ENCODE measurements at places on chromosomes 6 and 20.

DNA sequence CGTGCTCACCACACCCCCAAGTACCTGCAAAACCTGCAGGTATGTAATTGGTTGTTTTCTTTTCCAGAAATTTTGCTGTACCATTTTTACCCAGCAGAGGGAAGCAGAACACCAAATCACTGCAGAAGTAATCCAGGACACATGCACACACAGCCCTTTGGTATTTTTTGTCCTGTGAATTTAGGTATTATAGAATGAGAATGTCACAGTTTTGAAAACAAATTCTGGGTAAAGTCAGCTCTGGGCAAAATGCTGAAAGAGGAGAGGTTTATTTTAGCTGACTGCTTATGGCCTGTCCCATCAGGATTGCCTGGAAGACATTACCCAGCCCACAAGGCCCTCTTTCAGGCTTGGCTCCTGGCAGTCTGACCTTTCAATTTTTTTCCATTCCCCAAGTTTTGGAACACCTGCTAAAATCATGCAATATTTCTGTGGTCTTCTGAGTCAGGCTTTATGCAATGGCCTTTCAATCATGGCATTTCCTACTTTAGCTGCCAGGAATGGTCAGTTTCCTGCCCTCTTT is 3.5 kb upstream of the EFHC1 start:
- DNase-seq, result no peak

DNA sequence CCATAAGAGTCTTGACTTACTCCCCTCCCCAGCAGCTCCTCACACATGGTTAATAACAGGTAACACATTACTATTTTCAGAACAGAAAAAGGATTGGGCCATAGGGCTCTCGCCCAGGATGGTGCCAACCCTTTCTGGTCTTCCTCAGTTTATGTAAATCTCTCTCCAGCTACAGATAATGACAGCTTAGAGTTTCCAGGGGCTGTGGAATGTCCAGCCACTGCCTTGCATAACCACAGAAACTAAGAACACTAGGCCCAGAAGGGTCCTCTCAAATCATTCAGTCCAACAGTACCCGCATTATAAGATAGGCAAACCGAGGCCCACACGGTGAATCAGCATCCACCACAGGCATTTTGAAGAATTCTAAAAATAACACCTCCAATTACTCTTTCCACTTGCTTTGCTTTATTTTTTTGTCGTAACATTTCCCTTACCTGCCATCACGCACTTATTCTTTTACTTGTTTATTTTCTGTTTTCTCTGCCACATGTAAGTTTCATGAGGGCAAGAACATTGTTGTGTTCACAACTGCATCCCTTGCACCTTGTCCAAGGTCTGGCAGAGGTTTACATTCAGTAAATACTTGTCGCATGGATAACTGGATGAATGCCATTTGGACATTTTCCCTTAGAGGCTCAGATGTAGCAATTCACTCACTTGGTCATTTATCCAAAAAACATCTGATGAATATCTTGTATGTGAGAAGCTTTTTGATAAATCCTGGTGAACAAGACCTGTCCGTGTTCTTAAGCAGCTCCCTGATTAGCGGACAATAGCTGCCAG is 6.4 kb upstream of the SDC4 start:
- DNase-seq, result no peak

GRCh38 chr6:89145956-89146717 is at the start of gene PM20D2:
PM20D2 (plus strand) TSS chr6:89146055; CDS start chr6:89146145, 90 bp downstream.
- peak; percentile 46 for DNase-seq

DNA sequence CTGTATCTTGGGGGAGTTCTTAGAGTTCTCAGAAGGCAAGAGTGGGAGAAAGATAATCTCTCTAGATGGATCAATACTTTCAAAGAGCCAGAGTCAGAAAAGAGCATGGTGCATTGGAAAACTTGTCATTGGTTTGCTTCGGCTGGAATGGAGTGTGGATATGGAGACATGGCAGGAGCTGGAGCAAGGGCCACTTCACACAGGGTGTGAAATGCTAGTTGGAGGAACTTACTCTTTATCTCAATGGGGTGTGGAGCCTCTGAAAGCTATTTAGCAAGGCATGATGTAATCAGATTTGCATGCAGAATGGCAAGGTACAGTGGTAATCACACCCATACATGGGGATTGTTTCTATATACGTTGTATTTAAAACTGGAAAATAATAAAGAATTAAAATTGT is 31.5 kb upstream of the PAQR8 start:
- DNase-seq, result no peak

- DNase-seq, result no peak
Measured at GRCh38 chr6:150541576-150541975, 58.1 kb upstream of the PLEKHG1 start.

GRCh38 chr6:159464816-159465215 is 228.2 kb downstream of the SOD2 start:
- DNase-seq, result no peak

- no peak for DNase-seq
Measured at GRCh38 chr6:139744891-139745290, 370.4 kb upstream of the CITED2 start.

DNA sequence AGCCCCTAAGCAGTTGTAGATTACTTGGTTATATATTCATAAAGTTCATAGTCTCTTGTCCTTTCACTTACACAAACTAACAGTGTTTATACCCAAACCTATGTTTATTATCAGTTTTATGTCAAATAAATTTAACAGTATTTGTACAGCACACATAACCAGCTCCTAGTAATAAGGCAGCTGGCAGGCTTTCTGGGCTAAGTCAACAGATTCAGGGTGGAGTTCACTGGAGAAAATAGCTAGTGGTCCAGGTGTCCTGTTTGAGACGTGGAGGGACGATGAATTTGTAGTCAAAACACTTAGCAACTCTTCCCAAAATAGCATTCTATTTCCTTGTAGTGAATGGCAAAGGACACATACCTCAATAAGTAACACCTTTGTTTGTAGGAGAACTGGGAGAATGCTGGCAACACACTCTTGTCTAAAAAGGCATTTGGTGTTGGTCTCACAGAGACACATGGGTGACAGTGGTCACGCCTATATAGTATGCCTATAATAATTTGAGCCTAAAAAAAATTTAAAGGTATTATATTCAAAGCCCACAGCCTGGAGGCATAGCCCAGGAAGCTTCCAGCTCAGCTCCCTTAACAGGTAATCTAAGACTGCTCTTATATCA is 156.4 kb upstream of the CARMIL1 start:
- no peak for DNase-seq

DNA sequence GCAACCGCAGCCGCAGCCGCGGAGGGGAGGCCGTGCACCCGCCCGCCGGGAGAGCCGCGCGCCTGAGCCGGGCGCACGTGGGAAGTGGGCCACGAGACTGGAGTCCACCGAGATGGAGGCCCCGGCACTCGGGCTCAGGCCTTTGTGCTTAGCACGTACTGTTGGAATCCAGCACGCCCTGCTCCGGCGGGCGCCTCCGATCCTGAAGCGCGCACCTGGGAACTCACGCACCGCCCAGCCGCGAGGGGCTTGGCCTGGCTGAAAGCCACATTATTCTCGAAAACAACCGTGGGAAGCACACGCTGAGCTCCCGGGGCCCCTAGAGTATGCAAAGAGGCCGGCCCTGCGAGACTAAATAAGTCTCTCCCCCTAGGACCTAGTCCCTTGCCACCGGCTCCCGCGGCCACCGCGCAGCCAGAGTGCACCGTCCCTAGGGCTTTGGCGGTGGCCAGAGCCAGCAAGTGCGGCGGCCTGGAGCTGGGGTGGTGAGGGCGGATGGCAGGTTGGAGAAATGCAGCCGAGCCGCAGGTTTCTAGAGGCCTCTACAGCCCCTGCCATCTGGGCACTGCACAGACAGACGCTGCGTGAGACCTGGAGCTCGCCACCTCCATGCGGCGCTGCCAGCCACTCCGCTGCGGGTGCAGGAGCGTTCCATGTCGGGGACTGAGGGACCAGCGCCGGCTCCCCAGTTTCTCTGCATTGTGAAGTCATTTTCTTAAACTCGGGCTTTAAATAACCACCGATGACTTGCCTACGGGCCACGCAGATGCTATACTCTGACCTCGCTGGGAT is 42.0 kb upstream of the LY86 start:
- peak; percentile 74 for DNase-seq

- no peak for DNase-seq
Measured at GRCh38 chr20:32263398-32263954, 14.0 kb upstream of the KIF3B start.

DNA sequence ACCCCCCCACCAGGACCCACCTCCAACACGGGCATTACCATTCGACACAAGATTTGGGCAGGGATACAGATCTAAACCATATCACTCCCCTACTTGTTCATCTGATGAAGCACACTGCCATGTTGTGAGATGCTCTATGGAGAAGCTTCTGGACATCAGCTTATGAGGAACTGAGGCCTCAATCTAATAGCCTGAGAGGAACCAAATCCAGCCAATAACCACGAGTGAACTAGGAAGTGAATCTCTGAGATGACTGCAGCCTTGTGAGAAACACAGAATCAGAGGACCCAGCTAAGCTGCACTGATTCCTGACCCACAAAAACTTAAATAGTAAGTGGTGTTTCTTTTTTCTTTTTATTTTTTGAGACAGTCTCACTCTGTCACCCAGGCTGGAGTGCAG is 21.6 kb upstream of the ZBTB2 start:
- no peak for DNase-seq

GRCh38 chr6:36781669-36782068 is 57.6 kb downstream of the CPNE5 start:
- DNase-seq, result no peak

DNA sequence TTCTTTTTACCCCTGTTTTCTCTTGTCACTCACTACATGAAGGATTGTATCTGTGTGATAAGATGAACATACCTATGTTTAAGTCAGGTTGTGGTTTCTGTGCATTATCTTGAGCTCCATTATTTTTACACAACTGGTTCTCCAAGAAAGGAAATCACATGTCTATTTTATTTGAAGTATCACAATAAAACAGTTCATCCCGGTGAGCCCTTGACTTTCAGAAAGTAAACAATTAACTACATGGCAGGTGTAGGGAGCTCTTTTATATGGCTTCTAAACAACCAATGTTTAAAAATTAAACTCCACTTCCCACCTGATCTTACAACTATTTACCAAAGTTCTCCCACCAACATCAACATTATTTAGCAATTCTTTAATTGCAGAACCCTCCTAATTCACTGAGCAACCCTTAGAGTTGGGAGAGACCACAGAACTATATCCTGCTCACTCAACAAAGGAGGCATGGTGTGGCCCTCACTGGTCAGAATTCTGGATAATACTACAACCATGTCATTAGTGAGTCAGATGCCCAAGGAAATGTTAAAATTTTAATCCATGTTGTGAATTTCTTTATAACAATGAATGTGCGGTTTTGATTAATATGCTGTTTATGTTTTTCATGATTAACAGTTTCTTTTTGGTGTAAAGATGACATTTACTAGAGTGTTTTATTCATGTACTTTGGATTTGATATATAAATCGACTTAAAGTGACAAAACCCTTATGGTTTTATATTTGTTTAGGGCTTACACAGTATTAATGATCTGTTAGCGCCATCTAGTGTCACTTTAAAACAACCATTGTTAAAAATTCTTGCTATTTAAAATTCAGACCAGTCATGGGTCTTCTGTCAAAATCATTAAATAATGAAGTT is 50.0 kb upstream of the SCGN start:
- peak; percentile 9 for DNase-seq

- DNase-seq, result no peak
Measured at GRCh38 chr6:155040901-155041650, 46.0 kb downstream of the TIAM2 start.

GRCh38 chr6:29509239-29509638 is 21.5 kb upstream of the MAS1L start:
- DNase-seq, result no peak

DNA sequence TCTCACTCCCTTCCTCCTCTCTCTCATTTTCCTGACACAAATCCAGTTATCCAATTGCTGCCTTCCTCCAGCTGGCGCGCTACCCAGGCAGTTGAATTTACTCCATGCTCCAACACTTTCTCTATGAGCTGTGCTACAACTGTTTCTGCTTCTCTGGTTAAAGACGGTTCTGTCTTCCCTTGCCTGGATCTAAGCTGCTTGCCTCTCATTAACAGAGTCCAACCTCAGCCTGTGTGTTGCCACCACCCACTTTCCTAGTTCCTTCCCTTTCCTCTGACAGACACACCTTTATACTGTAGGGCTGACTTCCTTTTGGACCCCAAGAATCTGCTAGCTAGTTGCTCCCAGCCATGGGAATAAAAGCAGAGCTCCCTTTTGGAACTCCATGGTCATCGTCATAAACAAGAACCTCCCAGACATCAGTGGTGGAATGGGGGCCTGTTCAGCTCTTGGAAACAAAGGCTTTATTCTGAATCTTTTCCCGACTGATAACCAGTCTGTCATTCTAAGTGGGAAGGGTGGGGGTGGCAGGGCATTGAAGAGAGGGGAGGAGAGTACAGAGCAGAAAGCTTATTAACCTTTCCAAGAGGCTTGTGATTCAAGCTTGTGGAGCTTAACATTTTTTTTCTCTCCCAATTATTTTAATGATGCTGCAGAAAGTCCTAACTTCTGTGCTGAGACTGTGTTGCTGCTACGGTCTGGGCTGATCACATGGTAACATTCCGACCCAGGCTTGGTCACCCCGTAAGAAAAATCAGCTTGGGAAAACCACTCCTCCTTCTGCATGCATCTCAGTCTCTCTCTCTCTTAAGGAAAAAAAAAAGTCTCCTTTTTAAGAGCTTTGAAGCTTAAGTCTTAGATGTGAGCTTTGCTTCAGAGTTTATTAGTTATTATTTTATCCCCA is 31.3 kb upstream of the BMP2 start:
- no peak for DNase-seq

DNA sequence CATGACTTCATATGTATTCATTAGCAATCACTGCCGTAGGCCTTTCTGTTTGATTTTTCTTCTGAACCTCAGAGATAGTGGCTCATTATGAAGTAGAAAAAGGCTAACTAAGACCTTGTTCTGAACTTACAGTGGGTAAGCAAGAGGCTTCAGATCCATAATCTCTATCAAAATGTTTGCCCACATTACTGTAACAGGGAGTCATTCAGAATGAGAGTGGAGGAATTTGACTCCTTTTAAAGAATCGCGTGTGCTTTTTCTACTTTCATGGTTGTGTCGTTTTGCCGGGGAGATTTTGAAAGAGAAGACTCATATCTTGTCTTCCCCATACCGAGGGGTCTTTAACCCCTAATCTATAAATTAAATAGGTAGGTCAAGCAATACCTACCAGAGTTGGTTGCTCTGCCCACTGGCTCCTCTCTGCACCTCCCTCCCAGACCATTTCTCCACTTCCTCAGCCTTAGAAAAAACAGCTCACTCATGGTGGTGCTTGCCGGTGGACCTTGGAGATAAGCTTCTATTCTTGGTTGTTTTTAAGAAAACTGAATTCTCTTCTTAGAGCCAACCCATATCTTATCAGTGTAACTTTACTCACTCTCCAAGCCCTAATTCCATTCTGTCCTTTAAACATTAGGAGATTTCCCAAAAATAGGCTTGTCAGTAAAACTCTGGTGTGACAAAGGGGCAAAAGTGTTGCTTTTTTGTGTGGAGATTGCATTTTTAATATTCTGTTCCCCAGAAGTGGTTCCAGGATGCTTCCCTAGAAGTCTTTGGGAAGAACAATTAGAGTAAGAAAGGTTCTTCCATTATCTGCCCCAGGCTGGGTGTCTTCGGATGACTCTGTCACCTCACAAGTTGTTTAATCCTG is 56.6 kb downstream of the E2F3 start:
- no peak for DNase-seq
